ENCODE measurements at places on chromosomes 1 and 21. TPM values are rescaled to one million over a fixed set of nuclear protein-coding genes. Genes with fewer than 3 reads are reported as not detected.
A peak's percentile ranks its signal among the peaks of the same experiment; 100 is the strongest.

The LCE1B gene
- polyA plus RNA-seq = not detected

The GNG12 gene
- polyA plus RNA-seq = 140 TPM

The CYP4Z1 gene
- polyA plus RNA-seq = not detected

- no peak for DNase-seq
Observed at GRCh38 chr21:34996304-34997101, 52.6 kb downstream of the RUNX1 start.

- DNase-seq = no peak
Observed at GRCh38 chr1:201506092-201506491, 831 bp downstream of the CSRP1 start.

DNA sequence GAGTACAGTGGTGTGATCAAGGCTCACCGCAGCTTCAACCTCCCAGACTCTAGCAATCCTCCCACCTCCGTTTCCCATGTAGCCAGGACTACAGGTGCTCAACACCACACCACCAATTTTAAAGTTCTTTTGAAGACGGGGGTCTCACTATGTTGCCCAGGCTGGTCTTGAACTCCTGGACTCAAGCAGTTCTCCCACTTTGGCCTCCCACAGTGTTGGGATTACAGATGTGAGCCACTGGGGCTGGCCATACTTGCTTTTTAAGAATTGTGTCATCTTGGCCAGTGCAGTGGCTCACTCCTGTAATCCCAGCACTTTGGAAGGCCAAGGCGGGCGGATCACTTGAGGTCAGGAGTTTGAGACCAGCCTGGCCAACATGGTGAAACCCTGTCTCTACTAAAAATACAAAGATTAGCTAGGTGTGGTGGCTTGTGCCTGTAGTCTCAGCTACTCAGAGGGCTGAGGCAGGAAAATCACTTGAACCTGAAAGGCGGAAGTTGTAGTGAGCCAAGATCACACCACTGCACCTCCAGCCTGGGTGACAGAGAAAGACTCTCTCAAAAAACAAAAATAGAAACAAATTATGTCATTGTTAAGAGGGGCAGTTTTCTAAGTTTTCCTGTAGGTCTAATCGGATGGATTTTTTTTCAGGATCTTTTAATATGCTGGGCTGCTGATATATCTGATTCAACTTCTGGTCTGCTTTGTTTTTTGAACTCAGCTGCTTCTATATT is 18.7 kb downstream of the AK4 start:
- no peak for DNase-seq

GRCh38 chr1:181479137-181479745 is 4.1 kb upstream of the CACNA1E start:
- peak; percentile 27 for DNase-seq

GRCh38 chr1:51175278-51175677 is 60.8 kb upstream of the RNF11 start:
- no peak for DNase-seq

- DNase-seq = no peak
Observed at GRCh38 chr1:28591708-28592320, at the start of gene RAB42. Gene RAB42, plus strand, starts transcription at chr1:28592265. Its CDS starts 247 bp downstream, at chr1:28592512.

DNA sequence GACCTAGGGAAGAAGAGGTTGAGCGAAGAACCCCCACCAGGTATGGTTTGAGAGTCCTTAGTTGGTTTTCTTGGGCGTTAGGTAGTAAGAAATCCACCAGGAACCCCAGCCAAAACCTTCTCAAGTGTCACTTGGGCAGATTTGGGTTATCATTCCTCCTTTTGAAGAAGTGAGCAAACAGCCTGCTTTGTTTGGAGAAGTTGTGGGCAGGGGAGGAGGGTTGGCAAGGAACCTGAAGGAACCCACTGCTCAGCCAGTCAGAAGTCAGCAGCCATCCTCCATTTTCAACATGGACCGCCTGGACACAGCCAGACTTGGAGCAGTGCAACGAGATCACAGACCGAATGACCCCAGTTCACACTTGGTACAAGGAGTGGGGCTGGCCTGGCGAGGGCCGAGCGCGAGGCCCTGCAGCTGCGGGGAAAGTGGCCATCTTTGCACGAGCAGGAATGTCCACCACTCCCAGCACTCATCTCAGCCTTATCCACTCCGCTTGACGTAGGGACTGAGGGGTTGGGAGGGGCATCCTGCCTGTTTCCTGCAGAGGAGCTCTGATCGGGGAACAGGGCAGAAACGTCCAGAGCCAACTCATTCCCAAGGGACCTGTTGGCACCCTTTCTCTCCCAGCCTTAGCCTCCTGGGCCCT is 7.2 kb downstream of the ADPRS start:
- no peak for DNase-seq

DNA sequence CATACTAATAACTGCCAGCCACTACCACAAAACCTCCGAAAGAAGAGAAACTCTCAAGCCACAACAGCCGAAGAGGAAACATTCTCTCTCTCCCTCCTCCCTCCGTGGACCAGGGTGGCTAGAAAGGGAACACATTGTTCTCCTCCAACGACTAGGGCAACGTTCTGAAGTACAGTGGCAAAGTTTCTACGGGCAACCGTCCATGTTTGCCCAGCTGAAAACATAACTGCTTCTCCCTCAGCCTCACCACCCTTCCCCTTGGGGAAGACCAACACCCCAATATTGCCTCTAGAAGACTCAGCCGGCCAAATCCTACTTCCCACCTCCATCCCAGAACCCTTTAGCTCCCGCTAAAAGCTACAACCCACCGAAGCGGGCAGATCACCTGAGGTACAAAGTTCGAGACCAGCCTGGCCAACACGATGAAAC is 2.0 kb downstream of the GLUL start:
- no peak for DNase-seq

Data from AG04450 (cell line).